Psoas muscle (tissue), 8 donors: ENCODE measurements at places on chromosomes 12 and 14. TPM values are rescaled to one million over a fixed set of nuclear protein-coding genes. Genes with fewer than 3 reads are reported as not detected.

GRCh38 chr12:110930348-110931314 is 10.3 kb upstream of the MYL2 start:
- no peak for DNase-seq

GRCh38 chr12:30988646-30989286 is 62.2 kb downstream of the TSPAN11 start:
- DNase-seq: no peak

Gene RTRAF
- 135 TPM for polyA plus RNA-seq

DNA sequence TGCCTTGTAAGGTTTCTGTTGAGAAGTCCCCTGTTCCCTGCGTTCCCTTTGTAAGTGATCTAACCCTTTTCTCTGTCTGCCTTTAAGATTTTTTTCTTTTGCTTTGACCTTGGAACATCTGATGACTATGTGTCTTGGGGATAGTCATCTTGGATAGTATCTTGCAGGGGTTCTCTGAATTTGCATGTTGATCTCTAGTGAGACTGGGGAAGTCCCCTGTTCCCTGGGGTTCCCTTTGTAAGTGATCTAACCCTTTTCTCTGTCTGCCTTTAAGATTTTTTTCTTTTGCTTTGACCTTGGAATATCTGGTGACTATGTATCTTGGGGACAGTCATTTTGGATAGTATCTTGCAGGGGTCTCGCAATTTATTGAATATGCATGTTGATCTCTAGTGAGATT is 38.2 kb upstream of the TMX1 start:
- no peak for DNase-seq

Gene FKBP11
- 7.6 TPM for polyA plus RNA-seq

GRCh38 chr12:53696285-53696654 is 20.4 kb upstream of the ATP5MC2 start:
- DNase-seq: no peak

- DNase-seq: peak; percentile 1
These were observed 5.0 kb upstream of the RAPGEF3 start for GRCh38 chr12:47763481-47764346.

- no peak for DNase-seq
These were observed 154.8 kb downstream of the TMTC2 start for GRCh38 chr12:82841487-82841904.

DNA sequence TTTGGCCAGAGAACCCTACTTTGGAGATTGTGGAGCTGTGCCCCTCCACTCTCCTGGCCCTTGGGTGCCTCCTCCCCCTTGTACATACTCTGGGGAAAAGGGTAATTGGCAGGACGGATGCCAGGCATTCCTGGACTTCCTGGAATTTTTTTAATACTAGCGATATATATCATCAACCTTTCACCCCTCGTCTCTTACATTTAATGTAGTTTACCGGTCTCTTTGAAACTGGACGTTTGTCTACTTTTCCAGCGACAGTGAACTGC is 767 bp upstream of the CRY1 start:
- no peak for DNase-seq

DNA sequence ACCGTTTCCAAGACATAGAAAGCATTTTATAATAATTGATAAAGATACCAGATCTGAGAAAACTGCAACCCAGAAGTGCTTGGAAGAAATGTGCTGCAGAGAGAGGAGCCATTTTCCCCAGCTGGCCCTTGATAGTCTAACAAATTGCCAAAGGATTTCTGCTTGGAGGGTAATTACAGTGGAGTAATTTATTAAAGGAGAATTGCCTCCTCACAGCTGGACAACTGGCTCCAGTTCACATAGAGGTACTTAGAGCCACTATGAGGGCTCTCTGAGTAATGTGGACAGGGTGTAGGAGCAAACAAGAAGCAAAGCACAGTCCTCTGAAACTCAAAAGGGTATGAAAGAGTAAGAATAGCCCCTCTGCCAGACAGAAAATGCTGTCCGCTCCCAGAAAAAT is 335.6 kb downstream of the SYT1 start:
- no peak for DNase-seq

- DNase-seq: no peak
These were observed 771 bp upstream of the AVPR1A start for GRCh38 chr12:63151623-63152320.

- no peak for DNase-seq
These were observed 270.7 kb upstream of the SSTR1 start for GRCh38 chr14:37936971-37937370.

- DNase-seq: no peak
These were observed 2.4 kb downstream of the FICD start for GRCh38 chr12:108517288-108518100.

DNA sequence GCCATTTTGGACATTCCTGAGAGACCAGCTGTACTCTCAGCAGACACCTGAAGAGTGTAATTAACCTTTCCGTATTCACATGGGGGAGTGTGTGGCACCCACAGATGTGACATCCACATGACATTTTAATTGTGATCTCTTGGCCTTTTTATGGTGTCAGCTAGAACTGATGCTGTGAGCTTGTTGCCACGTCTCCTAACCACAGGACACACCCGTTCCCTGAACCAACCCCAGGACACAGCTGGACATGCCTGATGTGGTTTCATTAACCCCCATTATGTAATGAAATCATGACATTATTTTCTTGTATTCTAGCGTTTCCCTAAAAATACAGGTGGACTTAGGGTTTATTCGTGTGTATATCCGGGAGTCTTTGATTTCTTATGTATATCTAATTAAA is 1036.1 kb downstream of the TMEM121 start:
- DNase-seq: no peak

Gene TXNDC16
- 1.6 TPM for polyA plus RNA-seq

GRCh38 chr12:114981036-114981435 is 297.1 kb upstream of the TBX3 start:
- DNase-seq: no peak
